ENCODE measurements at places on chromosomes 2 and 18.

- DNase-seq = no peak
These were observed 107.2 kb downstream of the GALNT3 start for GRCh38 chr2:165686800-165687199.

GRCh38 chr2:205280596-205281236 lies 401.6 kb upstream of the NRP2 start:
- DNase-seq = no peak

DNA sequence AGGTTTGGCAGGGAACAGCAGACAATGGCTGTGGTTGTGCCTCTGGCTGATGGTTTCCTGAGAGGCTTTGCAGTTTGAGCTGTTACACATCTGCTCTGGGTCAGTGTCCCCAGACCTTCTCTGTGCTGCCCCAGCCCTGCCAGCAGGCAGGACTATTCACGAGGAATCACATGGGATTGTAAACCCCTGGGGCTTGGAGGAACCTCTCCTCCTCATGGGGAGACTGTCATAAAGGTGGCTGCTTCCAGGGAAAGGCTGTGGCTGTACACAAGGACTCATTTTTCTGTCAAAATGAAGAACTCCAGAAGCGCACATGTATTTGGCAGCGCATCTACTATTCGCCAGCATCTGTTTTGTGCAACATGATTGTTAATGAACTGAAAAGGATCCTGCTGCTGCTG lies 142.6 kb upstream of the CYP1B1 start:
- no peak for DNase-seq

DNA sequence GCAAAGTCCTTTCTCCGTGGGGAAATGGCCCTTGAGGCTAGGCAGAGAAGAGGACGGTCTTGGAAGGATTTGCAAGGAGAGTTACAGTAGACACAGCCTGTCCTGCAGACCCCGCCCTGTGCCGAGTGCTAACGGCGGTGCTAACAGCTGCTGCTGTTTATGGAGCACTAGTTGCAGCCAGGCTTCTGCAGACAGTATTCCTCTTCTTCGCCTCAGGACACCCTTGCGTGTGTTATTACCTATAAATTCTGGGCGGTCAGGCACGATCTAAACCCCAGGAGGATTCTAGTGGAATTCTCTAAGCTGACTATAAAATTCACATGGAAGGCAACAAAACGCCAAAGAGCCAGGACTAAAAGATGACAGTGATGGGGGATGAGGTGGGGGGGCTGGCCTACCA lies 139.8 kb downstream of the GLI2 start:
- DNase-seq = no peak

- no peak for DNase-seq
These were observed 77.0 kb downstream of the PDCL3 start for GRCh38 chr2:100639588-100640390.

DNA sequence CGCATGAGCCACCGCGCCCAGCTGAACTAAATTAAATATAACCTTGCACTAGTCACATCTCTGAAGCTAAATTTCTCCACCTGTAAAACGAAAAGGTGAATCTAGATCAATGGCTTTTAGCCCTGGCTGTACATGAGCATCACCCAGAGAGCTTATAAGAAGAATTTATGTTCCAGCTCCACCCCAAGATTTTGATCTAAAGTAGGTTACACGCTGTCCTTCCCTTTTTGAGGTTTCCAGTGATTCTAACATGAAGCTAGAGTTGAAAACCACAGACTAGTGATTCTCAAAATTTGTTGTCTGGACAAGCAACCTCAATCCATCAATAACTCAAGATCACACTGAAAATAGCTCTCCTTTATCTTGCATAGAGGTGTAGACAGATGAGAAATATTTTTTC lies 208.8 kb upstream of the CRIM1 start:
- no peak for DNase-seq

DNA sequence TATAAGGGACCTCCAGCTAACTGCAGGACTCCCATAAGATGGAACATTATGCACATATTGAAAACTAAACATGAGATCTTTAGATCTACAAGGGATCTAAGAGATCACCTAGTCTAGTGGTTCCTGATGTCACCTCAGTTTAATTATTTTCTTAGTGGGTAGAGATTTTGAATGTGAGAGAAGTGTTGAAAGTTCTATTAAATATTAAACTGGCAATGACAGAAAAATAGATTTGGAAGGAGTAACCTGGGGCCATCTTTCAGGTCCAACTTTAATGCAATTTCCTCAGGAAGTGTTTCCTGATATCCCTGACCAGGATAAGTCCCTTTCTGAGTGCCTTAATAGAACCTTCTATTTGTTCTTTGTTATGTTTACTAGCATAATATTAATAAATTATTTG lies 29.1 kb upstream of the CPS1 start:
- DNase-seq = no peak

DNA sequence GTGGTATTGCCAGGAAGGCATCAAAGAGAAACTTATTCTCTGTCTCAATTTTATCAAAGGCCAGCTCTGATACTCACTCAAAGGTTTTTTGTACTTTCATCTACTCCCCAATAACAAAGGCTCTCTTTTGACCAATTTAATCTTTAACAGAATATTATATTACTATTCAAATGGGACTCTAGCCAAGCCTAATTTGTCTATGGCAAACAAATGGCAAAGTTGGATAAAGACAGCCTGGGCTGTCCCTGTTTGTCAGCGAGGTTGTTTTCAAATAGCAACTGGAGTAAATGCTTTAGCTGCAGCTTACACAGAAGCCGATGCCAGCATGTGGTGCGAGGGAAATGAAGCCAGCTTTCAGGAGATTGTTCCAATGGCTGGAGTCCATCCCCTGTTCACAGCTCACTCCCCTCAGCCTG lies 80.1 kb upstream of the CTNNA2 start:
- DNase-seq = no peak

DNA sequence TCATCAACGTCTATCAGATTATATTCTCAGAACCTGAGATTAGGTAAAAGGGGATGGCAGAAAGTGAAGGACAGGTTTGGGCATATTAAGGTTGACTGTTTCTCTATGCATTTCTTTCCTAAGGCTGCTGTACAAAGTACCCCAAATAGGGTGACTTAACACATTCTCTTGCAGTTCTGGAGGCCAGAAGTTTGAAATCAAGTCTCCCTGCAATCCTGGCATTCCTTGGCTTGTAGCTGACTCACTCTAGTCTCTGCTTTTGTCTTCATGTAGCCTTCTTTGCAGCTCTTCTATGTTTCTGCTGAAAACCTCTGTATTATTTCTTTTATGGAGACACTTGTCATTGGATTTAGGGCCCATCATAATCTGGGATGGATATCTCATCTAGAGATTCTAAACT lies 364.3 kb downstream of the PLCL1 start:
- DNase-seq = no peak

GRCh38 chr2:184004289-184004947 lies 593.9 kb upstream of the ZNF804A start:
- DNase-seq = no peak

GRCh38 chr2:43937269-43937820 lies 58.4 kb downstream of the LRPPRC start:
- no peak for DNase-seq

GRCh38 chr2:179614121-179614520 lies 247.3 kb downstream of the ZNF385B start:
- no peak for DNase-seq

DNA sequence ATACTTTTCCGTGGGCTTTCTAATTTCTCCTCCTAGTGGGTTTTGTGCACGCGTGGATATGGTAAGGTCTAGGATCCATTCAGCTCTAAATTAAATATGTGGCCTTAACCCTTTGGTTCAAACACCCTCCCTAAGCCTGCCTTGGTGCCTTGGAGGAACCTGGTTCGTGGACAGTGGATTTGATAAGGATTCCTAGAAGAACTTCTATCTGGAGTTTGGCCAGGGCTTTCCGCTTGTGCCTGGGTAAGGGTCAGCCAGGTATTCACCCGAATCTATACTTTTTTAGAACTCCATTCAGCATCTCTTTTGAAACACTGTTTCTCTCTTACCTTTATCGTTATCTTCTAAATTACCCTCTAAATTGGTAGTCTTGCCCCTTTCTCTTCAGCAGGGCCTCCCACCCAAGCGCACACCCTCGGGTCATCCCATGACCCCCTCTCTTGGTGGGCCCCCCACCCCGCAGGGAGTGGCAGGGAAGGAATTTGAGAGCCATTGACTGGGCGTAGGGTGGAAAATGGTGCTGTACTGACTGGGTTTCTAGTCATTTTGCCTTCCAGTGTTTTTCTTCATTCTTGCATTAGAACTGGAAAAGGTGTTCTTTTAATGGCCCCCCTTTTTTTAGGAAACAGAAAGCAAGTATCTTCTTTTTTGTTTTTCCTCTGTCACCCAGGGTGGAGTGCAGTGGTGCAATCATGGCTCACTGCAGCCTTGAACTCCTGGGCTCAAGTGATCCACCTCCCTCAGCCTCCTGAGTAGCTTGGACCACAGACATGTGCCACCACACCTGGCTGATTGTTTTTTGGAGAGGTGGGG lies 1.8 kb downstream of the SOCS6 start:
- no peak for DNase-seq

GRCh38 chr18:27010784-27011183 lies 145.3 kb upstream of the AQP4 start:
- DNase-seq = no peak
